Right ventricle myocardium superior (tissue), 1 donor: ENCODE measurements at places on chromosomes 1 and 21.

DNA sequence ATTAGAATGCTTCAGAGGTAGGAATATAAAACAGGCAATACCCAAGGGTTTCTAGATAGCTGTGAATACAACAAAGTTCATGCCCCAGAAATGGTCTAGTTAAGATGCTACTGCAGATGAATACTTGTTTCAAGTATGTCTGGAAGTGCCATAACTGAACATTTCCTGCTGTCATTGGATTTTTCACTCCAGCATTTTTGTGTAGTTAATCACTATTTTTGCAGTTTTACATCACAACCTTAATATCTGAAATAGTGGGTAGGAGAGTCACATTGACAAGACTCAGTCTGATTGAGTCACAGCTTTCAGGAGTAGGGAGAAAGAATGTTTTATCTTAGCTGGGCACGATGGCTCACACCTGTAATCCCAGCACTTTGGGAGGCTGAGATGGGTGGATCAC is 126.4 kb upstream of the C1orf21 start:
- no peak for DNase-seq

GRCh38 chr1:96309783-96310182 is 411.8 kb upstream of the PTBP2 start:
- no peak for DNase-seq

GRCh38 chr1:209884249-209884648 is 53.8 kb upstream of the SYT14 start:
- DNase-seq: no peak

- DNase-seq: peak; percentile 60
Measured at GRCh38 chr1:201299968-201300367, 16.7 kb downstream of the PKP1 start.

DNA sequence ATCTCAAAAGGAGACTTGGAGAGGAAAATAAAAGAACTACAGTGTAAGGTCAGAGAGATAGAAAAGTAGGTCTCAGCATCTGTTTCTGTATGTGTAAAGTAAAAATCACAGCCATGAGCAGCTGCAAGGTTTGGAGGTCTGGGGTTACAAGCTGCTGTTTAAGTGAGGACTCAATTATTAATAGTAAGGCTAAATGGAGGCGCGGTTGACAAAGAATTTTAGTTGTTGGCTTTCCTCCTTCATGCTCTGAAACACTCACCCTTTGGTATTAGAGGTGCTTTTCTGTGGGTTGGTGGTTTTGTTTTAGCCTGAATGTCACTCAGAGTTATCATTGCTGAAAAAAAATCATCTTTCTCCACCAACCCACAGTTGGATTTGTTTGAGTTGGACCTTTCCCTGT is 59.8 kb upstream of the HAO2 start:
- no peak for DNase-seq
